ENCODE measurements at places on chromosomes 6 and 20. TPM values are rescaled to one million over a fixed set of nuclear protein-coding genes. Genes with fewer than 3 reads are reported as not detected.

- no peak for DNase-seq
Measured at GRCh38 chr6:40948570-40948969, 90.5 kb downstream of the UNC5CL start.

GRCh38 chr6:11889572-11889971 lies 111.0 kb upstream of the ADTRP start:
- no peak for DNase-seq

DNA sequence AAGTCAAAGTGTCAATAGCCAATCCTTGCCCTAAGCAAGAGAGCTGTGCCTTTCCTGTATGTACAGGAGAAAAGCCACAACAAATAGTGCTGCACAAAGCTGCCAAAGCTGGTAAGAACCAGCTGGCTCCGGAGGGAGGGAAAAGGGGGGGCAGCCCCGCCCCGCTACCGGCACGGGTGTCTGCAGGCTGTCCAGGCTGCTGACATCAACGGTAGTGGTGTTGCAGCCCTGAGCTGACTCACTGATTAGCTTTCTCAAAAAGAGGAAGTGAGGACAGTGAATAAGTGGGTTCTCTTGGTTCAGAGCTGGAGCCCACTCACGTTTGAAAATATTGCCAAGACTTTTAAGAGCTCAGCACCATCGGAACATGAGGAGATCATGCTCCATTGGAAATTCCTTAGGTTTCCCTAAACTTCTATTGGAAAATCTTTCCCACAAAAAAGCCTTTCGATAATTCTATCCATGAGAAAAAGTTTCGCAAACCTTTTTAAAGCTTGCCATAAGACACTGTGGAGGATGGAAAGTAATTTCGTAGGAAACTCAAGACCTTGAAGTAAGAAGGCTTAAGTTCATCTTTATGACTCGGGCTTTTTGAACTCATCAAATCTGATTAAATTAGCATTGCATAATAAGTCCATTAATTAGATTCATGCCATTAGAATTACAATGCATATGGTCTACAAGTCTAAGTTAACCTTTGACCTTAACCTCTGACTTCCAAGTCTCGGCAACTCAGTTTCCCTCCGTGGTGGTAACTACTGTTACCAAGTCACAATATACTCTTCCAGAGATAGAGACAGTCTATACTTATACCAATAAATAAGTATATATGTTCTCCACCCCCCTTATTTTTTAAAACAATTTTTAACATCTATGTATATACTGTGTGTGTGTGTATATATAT lies 67.0 kb downstream of the TNFRSF21 start:
- peak; percentile 98 for DNase-seq

DNA sequence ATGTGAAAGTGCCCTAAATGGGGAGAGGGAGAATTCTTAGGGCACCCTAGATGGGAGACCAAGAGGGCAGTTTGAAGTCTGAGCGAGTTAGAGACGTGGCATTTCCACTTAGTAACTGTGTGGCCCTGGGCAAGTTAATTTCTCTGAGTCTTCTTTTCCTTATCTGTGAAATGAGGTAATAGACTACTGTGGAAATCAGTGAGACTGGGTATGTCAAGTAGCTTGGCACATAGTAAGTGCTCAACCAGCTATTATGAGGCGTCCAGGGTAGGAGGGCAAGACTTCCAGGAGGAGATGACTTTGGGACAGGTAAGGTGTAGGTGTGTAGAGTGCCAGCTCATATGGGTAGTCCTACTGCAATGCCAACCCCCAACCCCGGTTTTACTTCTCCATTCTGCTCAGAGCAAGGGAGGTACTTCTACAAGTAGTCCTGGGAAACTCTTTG lies 770 bp downstream of the KIF3B start:
- DNase-seq, result peak; percentile 63

- peak; percentile 32 for DNase-seq
Measured at GRCh38 chr20:49501917-49502316, 19.4 kb upstream of the KCNB1 start.

- no peak for DNase-seq
Measured at GRCh38 chr6:65776332-65776731, 69.3 kb upstream of the EYS start.

DNA sequence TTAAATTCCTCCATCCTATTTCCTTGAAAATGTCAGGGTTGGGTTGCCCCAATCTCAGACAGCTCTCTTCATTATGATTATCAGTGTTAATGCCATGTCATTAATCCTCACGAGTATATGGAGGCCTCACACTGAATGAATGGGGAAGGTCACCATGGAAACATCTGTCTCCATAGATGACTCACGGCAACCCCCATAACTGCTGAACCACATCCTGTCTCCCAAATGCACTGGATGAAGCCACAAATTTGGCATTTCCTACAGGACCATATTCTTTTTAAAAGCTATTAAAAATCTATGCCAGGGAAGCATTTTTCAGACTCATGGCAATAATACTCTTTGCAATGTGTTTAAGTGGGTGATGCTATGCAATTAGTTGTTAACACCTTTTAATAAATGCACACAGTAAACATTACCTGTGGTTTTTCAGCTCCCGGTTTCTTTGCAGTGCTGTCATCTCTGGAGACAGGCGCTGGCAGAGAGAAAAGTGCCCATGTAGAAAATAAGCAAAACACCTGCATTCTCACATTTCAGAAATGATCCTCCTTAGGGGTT lies 80.1 kb upstream of the PTPRK start:
- DNase-seq, result no peak

DNA sequence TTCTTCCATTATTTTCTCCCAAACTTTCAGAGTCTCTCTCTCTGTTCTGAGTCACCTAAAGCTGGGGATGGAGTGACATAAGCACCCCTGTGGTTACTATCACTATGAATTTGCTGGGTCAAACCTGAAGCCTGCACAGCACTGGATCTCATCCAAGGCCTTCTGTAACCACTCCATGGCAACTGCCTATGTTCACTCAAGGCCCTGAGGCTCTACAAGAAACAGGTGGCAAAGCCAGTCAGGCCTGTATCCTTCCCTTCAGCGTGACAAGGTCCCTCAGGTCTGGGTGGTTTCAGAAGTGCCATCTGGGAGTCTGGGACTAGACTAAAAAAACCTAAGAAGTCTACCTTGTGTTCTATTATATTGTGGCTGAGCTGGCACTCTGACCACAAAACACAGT lies 1278.8 kb upstream of the EYS start:
- no peak for DNase-seq

- DNase-seq, result no peak
Measured at GRCh38 chr6:109406196-109406595, 23.9 kb upstream of the CD164 start.

GRCh38 chr6:14612016-14612980 lies 494.7 kb downstream of the CD83 start:
- DNase-seq, result no peak

- no peak for DNase-seq
Measured at GRCh38 chr6:73231986-73232391, 6.7 kb upstream of the KHDC1L start.

DNA sequence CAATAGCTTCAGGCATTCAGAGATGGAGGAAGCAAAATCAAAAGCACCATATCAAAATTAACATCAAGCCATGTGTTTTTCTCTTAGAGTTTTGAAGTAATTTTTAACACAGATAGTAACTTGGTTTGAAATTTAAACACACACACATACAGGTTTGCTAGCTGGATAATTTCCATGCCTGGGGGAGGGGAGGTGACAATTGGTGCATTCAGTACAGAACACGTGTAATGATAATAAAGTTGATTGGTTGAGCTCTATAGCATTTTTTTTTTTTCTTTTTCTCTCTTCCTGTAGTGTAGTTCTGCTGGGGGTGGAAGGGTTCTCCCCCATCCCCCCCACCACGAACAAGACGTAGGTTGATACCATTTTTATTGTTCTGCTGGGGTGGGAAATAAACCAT lies 564.8 kb downstream of the LMBRD1 start:
- no peak for DNase-seq

DNA sequence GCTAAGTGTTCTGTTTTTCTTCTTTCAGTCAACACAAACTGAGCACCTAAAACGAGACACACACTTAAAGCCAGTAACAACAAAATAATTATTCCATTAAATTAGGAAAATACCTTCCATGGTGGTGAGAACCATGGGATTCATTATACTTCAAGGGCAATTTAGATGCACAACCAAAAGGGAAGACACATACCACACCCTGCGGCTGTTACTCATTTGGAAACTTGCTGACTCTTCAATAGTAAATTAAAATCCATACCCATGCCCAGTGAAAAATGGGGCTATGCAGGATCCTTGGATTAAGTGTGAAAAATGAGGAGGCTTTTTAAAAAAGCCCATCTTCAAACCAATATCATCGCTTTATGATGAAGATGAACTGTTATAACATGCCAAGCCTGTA lies 142.7 kb downstream of the GJA10 start:
- DNase-seq, result no peak

- no peak for DNase-seq
Measured at GRCh38 chr6:69771158-69771906, 25.5 kb downstream of the LMBRD1 start.

DNA sequence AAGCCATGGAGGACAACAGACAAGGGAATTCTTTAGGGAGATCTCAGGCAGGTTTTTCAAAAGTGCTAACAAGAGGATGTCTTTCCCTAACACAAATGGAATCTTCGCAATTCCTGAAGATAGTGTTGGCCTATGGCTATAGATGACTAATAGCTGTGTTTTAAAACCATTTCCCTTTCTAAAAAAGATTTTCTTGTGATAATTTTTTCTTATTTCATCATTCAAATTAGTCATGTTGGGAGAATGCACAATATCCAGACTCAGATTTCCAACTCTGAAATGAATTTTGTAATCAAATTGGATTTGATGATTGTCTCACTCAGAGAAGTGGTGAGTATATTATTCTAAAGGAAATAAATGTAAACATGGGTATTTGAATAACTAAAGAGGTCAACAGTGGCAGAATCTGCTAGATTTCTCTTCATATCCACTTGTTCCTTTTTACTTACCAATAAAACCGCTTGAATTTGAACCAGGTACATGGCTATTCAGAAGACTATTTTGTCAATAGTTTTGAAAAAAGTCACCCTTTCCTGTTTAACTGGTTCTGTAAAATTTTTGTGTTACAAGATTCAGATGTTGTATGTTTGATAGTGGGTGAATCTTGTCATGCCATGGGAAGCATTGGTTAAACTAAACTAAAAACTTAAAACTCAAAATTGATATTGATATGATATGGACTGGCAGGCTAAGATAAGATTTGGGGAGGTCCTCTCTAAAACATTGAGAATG lies 1223.7 kb upstream of the EYS start:
- DNase-seq, result no peak

GRCh38 chr6:43917878-43918382 lies 147.9 kb downstream of the VEGFA start:
- DNase-seq, result no peak

GRCh38 chr6:69584913-69585729 lies 211.7 kb downstream of the LMBRD1 start:
- DNase-seq, result peak; percentile 0

DNA sequence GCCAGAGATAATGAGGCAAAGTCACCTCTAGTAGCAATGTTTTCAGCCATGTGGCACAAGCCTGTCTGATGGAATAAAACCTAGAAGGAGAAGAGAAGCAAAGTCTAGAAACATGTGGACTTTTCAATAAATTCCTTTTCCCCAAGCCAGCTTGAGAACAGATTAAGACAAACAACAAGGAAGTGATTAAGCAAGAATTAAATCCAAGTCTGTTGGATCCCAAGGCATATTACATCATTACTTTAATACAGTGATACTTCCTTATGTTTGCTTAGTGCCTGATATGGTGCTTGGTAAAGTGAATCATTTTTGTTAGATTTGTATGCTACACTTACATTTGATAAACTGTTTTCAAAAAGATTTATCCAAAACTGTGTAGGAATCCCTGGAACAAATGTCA lies 260.3 kb upstream of the FAM83B start:
- DNase-seq, result no peak

DNA sequence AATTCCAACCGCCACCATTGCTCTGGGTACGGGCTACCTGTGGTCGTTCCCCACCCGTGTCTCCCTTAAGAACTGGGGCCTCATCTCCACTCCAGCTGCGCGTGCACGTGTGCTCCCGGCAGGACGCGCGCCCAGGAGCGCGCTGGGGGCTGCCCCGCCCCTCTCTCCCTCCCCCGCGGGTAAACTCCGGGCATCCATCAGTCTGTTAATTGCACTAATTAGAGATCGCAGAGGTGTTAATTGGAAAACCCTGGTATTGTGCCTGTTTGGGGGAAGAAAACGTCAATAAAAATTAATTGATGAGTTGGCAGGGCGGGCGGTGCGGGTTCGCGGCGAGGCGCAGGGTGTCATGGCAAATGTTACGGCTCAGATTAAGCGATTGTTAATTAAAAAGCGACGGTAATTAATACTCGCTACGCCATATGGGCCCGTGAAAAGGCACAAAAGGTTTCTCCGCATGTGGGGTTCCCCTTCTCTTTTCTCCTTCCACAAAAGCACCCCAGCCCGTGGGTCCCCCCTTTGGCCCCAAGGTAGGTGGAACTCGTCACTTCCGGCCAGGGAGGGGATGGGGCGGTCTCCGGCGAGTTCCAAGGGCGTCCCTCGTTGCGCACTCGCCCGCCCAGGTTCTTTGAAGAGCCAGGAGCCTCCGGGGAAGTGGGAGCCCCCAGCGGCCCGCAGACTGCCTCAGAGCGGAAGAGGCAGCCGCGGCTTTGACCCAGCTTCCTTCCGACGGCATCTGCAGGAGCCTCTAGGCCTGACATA lies 14.4 kb downstream of the FOXP4 start:
- DNase-seq, result peak; percentile 16

- no peak for DNase-seq
Measured at GRCh38 chr6:45148711-45149341, 179.3 kb upstream of the RUNX2 start.

GRCh38 chr20:23141450-23142161 lies 55.5 kb upstream of the CD93 start:
- no peak for DNase-seq

GRCh38 chr20:7085467-7085866 lies 318.0 kb downstream of the BMP2 start:
- DNase-seq, result no peak

DNA sequence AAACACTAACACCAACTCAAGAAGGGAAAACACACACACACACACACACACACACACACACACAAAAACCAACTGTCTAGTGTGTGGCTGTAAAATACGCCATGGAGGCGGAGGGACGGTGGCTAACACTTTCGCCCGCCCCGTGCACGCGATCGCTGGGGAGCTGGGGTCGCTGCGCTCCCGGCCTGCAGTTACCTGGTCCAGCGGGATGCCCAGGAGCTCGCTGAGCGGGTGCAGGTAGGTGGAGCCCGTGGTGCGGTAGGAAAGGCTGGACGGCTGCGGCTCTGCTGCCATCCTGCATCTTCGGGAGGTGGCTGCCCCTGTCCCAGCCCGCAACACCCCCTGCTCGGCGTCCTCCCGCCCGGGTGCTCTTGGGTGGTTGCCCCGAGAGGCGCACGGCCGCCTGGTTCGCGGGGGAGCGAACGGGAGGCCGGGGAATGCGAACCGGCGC lies 303 bp downstream of the MBOAT1 start:
- no peak for DNase-seq

Gene ZBTB12
- 21.0 TPM for total RNA-seq

Gene PCSK2
- total RNA-seq, result not detected

Gene WFDC5
- total RNA-seq, result not detected

Gene GJA1
- total RNA-seq, result not detected

Gene SLC13A3
- not detected for total RNA-seq

Gene RIPOR3
- total RNA-seq, result 0.53 TPM

Gene HLA-DOA
- 65.4 TPM for total RNA-seq

Gene TMEM74B
- not detected for total RNA-seq

Gene DAAM2
- 1.1 TPM for total RNA-seq

Gene GNAS
- total RNA-seq, result 950 TPM

Gene MTFR2
- total RNA-seq, result 32.9 TPM

Gene GABBR1
- 37.1 TPM for total RNA-seq

Gene MMP24
- total RNA-seq, result not detected

Gene ADGB
- not detected for total RNA-seq

Gene COL12A1
- total RNA-seq, result not detected

Gene NRSN1
- total RNA-seq, result not detected

Gene SYNGAP1
- total RNA-seq, result 32.3 TPM

Gene SAMD10
- 13.3 TPM for total RNA-seq

All from OCI-LY7 (cell line).